Left renal pelvis (tissue), 4 donors: ENCODE measurements at places on chromosomes 4 and X.

DNA sequence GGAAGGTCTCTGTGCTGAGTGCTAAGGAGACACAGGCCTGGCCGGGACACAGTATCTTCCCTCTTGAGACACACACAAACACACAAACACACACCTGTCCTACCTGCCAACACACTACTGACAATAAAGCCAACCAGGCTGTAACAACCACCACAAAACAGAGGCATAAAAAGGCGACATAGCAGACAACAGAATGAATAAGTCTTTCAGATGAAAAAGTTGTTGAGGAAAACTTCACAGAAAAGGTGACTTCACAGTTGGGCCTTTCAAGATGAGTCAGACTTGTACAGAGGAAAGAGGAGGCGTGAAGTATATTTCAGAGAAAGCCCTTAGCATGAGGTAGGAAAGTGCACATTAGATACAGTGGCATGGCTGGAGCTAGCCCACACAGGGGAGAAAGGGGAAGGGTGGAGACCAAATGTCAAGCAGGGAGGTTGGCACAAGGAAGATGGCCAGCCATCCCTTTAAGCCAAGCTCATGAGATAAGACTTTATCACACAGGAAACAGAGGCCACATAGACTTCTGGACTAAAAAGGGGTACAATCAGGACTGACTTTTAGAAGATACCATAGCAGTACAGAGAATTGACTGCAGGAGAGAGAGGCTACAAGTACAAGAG, 54.0 kb downstream of the SLC9A7 start:
- no peak for DNase-seq

GRCh38 chr4:2963966-2964471, 648 bp downstream of the GRK4 start:
- no peak for DNase-seq

DNA sequence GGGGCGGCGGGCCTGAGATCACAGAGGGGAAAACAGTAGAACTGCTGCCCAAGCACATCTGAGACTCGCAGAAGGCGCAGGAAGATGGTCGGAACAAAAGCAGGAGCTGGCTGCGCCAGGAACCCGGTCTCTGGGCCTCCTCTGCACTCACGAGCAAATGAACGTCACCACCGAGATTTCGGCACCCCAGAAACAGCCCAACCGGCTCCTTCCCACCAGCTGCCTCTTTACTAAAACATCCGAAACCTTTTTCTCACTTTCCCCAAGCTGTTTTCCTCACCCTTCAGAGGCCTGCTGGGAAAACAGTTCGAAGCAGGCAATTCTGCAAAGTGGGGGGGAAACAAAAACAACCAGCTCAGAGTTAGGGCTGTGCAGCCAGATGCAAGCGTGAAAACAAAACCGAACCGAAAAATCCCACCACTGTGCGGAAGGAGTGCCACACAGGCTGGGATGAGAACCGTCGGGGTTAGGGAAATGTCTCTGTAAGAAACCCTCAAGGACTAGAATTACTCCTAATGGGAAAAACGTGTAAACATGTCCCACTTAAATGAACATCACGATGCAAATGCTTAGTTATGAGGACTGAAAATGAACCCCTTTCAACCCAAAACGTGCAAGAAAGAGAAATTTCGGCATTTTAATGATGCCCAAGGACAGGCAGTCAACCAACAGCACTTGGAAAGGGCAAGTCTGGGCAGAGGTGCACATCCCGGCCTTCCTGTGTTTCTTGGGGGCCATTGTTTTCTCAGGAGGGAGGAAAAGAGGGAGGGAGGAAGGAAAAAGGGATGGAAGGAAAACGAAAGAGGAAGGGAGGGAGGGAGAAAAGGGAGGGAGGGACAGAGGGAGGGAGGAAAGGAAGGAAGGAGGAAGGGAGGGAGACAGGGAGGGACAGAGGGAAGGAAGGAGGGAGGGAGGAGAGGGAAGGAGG, 15.8 kb downstream of the DHRSX start:
- DNase-seq = no peak

GRCh38 chrX:41014776-41015360, 70.4 kb upstream of the USP9X start:
- DNase-seq = no peak

DNA sequence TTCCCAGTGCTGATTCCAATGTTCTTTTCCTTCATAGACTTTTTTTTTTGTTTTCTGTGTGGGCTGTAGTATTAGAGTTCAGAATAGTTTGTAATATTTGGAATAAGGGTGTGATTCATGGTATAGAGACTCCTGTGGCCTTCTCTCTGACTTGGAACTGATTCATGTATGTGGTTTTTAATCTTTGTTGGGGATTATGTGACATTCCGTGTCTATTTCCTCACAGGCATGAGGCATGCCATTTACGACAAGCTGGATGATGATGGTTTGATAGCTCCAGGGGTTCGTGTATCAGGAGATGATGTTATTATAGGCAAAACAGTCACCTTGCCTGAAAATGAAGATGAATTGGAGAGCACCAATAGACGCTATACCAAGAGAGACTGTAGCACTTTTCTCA, 44.4 kb downstream of the POLR2B start:
- DNase-seq = no peak

GRCh38 chrX:24759786-24760185, 66.1 kb downstream of the POLA1 start:
- no peak for DNase-seq

- DNase-seq = no peak
Measured at GRCh38 chrX:57211906-57212305, 74.6 kb upstream of the FAAH2 start.

GRCh38 chrX:13938829-13939530, 90.7 kb downstream of the GEMIN8 start:
- DNase-seq = no peak

DNA sequence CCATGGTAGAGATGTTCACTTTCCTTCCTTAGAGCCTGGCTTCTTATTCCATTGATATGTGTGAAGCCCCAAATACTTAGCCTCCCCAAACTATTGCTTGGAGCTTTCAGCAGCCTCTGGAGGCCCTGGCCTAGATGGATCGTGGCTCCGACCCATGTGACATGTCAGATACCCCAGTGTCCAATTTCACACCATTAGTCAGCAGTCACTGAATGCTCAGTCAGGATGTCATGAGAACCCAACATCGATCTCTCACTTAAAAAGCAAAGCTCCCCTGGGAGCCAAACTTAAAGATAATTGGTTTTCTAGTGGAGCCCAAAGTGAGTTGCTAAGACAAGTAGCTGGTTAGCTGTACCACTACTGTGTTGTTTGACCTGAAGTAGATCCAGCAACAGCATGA, 41.6 kb upstream of the IGSF1 start:
- no peak for DNase-seq

DNA sequence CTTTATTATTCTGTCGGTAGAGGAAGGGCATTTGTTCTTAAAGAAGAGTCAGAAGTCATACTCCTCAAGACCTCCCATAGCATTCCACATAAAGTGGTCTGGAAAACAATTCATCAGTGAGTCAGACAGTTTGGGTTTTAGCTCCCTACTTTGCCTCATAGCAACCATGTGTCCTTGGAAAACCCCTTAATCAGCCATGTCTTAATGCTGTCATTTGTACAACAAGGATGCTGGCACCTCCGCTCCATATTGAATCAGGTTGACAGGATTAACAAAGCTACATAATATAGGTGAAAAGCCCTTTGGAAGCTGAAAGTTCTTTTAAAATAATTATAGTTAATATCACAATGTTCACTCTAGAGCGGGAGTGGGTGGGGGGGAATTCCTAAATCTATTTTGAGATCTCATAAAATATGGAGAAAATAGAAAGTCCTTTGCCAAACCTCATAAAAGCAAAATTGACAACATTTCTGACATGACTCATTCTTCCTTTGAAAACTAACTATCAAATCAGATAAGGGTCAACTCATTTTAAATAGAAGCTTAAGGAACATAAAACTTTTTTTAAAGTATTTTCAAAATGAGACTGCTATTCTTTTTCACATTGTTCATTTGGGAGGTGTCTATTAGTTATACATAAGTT, 37.3 kb upstream of the GUCY1A1 start:
- no peak for DNase-seq

DNA sequence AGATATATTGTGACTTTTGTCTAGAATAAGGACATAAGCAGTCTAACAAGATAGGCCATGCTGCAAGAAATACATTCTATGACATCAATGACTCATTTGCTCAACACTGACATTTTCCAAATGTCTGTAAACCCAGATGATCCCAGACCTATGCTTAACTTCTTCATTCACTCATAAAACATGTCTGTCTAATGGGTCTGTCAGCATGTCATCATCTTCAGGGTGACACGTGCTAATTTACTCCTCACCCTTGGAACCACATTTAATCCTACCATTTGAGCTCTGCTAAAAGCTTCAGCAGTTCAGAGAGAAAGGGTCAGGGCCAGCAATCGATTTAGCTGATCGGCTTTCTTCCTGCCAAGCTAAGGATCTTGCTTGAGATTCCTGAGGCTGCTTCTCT, 109.4 kb upstream of the MAP3K15 start:
- no peak for DNase-seq

- no peak for DNase-seq
Measured at GRCh38 chr4:25755911-25756310, 100.3 kb downstream of the SLC34A2 start.

DNA sequence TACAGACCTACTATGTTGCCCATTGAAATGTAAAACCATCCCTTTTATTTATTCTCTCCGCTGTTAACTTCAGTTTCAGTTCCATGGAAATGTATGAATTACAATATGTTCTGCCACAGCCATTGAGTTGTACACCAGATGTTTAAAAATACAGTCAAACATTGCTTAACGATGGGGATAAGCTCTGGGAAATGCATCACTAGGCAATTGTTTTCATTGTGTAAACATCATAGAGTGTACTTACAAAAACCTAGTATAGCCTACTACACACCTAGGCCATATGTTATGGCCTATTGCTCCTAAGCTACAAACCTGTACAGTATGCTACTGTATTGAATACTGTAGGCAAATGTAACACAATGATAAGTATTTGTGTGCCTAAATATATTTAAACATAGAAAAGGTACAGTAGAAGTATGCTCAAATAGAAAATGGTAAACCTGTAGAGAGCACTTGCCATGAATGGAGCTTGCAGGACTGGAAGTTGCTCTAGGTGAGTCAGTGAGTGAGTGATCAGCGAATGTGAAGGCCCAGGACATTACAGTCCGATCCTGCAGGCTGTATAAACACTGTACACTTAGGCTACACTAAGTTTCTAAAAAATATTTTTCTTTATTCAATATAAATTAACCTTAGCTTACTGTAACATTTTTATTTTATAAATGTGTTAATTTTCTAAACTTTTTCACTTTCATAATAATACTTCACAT, 2.7 kb upstream of the PF4V1 start:
- DNase-seq = no peak

GRCh38 chr4:138189206-138189605, 52.9 kb downstream of the SLC7A11 start:
- no peak for DNase-seq

- DNase-seq = no peak
Measured at GRCh38 chr4:94455081-94455480, 3.3 kb downstream of the PDLIM5 start.

GRCh38 chrX:23930894-23931604, 23.2 kb downstream of the CXorf58 start:
- no peak for DNase-seq

- DNase-seq = no peak
Measured at GRCh38 chrX:129760155-129760554, 19.6 kb upstream of the SASH3 start.

- DNase-seq = no peak
Measured at GRCh38 chr4:73440653-73441052, 4.6 kb downstream of the AFP start.

- no peak for DNase-seq
Measured at GRCh38 chrX:85998954-85999353, 48.4 kb downstream of the CHM start.

DNA sequence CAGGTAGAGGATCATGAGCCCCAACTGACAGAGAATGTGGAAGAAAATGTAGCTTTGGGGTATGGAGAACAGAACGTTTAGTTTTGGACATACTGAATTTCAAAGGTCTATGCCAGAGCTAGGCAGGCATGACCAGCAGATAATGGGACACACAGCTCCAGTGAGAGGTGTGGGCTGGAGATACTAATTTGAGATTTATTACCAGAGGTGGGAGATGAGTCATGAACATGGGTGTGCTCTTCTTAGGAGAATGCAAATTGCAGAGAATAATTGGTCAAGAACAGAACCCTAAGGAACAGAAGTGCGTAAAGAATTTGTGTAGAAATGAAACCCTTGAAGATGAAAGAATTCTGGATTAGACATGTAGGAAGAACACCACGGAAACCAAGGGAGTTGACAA, 125.2 kb downstream of the PACRGL start:
- DNase-seq = no peak

DNA sequence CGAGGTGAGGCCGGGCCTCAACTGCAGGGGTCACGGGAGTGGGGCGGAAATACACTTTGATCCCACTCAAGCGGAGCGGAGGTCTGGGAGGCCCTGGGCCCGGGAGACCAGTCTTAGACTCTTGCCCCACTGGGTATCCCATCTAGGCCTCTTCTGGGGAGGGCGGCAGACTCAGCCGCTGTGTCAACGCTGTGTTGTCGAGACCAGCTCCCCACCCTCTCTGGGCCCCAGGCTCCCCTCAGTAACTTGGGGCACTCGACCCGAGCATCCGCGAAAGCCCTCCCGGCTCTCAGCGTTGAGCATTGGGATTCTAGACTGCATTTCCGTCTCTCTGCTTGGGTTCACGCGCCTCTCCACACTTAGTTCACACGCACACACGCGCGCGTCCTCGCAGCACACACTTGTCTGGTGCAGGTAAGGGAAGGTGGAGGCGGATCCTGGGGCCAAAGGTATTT, 1.7 kb downstream of the NKX3-2 start:
- no peak for DNase-seq

DNA sequence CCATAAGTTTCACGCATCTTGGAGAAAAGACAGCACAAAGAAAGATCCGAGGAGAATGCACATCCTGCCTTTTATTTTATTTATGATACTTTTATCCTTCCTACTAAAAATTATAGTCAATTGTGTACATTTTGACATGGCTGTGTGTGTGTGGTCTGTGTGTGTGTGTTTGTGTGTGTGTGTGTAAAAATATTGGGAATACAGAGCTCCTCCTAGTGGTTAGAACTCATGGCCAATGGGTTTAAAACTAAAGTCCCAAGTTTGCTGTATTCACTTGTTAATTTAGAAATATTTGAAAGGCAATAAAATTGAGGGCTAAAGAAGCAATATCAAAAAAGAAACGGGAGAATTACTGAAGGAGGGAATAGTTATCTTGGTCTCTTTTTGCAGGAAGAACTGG, 47.5 kb downstream of the NKX6-1 start:
- no peak for DNase-seq

DNA sequence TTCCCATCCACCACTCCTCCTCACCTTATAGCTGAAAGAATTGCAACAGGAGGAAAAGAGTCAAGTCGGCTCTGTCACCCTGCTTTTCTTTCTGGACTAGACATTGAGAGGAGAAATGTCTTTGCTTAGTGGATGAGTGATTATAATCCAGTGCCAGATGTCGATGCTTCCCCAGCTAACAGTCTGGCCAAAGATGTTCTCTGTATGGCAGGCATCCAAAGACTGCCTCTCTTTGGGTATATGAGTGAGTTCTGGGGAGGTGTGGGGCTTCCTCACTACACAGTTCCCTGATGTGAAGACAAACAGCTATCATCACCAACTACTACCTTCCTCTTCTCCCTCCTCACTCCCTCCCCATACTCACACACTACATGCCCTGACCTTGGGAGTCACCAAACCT, 90.9 kb downstream of the COMMD8 start:
- DNase-seq = no peak
